ENCODE measurements at places on chromosomes 16 and 17. TPM values are rescaled to one million over a fixed set of nuclear protein-coding genes. Genes with fewer than 3 reads are reported as not detected.

Gene SLFN14
- not detected for total RNA-seq

DNA sequence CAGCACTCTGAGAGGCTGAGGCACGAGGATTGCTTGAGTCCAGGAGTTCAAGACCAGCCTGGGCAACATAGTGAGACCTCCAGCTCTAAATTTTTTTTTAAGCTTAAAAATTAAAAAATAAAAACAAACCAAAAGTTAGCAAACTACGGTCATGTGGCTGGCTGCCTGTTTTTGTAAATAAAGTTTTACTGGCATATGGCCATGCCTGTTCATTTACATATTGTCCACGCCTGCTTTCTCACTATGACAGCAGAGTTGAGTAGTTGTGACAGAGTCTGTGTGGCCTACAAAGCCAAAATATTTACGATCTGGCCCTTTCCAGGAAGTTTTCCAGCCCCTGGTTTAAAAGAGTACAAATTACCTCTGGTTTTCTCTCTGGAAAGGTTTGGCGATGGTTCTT lies 3.3 kb downstream of the SLX4 start:
- H3K27ac ChIP-seq = no peak overlapping the region
- H3K27me3 ChIP-seq = no peaks in the 10 kb centered on the region
- no peaks in the 10 kb centered on the region for H3K4me1 ChIP-seq
- no peak overlapping the region for H3K4me3 ChIP-seq
- H3K36me3 ChIP-seq = peaks cover 27% of the 10 kb centered on the region

Gene DNASE1L2
- total RNA-seq = 2.5 TPM

GRCh38 chr17:58520843-58521430 lies 6.5 kb upstream of the MTMR4 start:
- H3K4me3 ChIP-seq = 0 out of 3 replicates have a peak overlapping the region, but pooled peaks have one; percentile 38
- DNase-seq = peak; percentile 84
- no peaks in the 10 kb centered on the region for H3K36me3 ChIP-seq
- H3K4me1 ChIP-seq = peaks cover 3% of the 10 kb centered on the region

Gene BLMH
- total RNA-seq = 74.7 TPM

DNA sequence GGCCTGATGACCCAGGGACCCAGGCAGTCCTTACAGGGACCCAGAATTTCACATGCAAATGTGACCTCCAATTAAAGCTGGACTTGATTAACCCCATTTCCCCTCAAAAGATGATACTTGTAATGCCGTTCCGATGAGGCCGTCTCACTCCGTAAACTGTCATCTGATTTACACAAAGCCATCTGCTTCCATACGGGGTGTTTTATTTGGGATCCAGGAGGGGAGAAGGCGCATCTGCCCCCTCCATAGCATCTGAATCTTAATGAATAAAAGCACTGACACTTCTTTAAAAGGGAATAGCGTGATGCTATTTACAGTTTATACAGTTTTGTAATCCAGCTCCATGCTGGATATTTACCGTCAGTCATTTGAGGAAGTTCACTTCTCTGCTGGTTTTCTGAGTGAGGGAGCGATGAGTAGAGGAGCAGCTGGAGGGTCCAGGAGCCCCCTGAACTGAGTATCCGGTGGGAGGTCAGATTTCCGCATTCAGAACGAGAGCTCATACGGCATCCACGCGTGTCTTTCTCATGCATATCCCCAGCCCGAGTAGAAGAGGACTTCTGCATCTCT lies 452.7 kb downstream of the WWOX start:
- H3K27me3 ChIP-seq = no peaks in the 10 kb centered on the region
- H3K36me3 ChIP-seq = no peaks in the 10 kb centered on the region
- DNase-seq = no peak
- peaks cover 6% of the 10 kb centered on the region for H3K4me1 ChIP-seq

DNA sequence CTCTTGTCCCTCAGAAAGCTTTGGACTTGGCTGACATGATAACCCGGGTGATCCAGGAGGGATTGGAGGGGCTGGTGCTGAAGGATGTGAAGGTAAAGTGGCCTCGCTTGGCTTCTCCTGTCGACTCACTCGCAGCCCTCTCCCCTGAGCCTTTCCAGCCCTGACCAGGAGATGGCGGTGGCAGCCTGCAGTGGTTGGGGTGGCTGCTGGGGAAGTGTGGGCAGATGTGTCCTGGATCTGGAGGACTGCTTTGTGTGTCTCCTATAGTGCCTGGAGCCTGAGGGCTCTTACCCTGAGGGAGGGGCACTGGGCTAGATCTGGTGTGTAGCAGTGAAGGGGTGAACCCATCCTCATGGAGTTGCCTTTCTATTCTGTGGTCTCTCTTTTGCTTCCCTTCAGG lies 17.9 kb downstream of the LIG3 start:
- H3K27ac ChIP-seq = no peak overlapping the region
- H3K36me3 ChIP-seq = peaks cover 31% of the 10 kb centered on the region
- peak; percentile 85 for DNase-seq
- H3K27me3 ChIP-seq = no peaks in the 10 kb centered on the region
- no peaks in the 10 kb centered on the region for H3K4me1 ChIP-seq

Gene PKMYT1
- 120 TPM for total RNA-seq

DNA sequence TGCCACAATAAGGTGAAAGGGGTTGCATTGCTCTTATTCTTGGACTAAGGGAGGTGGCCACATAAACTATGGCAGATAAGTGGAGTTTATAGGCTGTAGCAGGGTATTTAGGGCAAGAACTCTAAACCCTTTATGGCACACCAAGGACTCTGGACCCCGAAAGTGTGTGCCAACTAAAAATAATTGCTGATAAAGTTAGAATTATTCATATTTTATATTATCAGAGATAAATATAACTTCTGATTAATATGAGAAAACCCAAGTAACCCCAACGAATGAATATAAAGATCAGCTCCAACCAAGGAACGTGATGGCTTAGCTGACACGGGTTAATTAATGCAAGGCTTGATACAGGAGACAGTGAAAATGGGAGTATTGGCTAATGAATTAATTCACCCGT lies 8.8 kb upstream of the SDR42E1 start:
- DNase-seq = no peak
- H3K4me3 ChIP-seq = no peak overlapping the region
- H3K27ac ChIP-seq = no peak overlapping the region
- H3K27me3 ChIP-seq = no peaks in the 10 kb centered on the region

GRCh38 chr16:63563819-63564505 lies 1527.7 kb upstream of the CDH8 start:
- H3K27ac ChIP-seq = no peak overlapping the region
- no peaks in the 10 kb centered on the region for H3K4me1 ChIP-seq
- no peak for DNase-seq
- H3K4me3 ChIP-seq = no peak overlapping the region
- H3K36me3 ChIP-seq = peaks cover 13% of the 10 kb centered on the region

Gene KRTAP4-9
- total RNA-seq = not detected

Gene CIBAR2
- not detected for total RNA-seq

Gene MFSD6L
- total RNA-seq = 2.1 TPM

DNA sequence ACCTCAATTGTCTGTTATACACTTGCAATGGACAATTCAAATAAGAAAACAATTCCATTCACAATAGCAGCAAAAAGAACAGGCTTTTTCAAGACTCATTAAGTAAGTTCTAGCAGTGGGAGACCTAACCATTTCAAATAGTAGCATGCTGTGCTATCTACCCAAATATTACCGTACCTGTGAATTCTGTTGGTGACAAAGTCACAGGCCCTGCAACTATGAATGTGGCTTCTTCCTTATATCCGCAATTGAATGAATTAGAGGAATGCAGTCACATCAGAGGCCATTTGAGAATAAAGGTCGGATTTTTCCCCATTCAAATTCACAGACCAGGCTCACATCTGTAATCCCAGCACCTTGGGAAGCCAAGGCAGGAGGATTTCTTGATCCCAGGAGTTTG lies 800 bp upstream of the NME4 start:
- peak overlapping the region; percentile 80 for H3K4me3 ChIP-seq
- H3K4me1 ChIP-seq = peaks cover 2% of the 10 kb centered on the region

Gene MMP15
- total RNA-seq = 32.9 TPM

- no peak overlapping the region for H3K27ac ChIP-seq
- H3K27me3 ChIP-seq = no peaks in the 10 kb centered on the region
- H3K36me3 ChIP-seq = no peaks in the 10 kb centered on the region
- no peak overlapping the region for H3K4me3 ChIP-seq
Observed at GRCh38 chr16:82042846-82043245, 7.8 kb downstream of the HSD17B2 start.

DNA sequence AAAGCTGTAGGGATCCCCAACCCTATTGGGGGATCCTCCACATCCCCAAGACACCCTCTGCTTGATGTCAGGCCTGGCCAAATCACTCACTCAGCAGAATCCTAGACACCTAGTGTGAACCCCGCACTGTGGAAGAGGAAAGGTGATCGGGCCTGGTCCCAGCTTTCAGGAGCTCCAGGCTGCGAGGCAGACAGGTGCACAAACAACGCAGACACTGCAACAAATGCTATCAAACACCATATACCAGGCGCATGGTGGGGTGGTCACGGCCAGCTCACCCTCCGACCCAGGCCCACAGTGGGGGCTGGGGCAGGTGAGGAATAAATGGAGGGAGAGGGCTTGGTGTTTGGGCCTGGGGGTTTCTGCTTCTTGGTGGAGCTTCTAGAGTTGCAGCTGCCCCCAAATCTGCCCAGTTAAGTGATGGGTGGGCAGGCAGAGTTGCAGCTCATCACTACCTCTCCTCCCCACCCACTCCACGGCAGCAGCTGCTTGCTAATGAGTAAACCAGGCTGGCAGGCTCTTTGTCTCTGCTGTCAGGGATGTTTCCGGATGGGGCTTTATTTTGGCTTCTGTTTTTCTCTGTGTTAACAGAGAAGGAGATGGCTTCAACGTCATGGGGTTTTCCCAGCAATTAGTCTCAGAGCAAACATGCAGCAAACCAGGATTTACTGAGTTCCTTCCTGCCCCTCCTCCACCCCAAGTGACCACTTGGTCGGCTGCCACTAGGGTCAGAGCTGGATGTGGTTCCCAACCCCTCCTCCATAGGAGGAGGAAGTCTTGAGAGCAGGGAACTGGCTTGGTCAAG lies 46.6 kb downstream of the PECAM1 start:
- H3K4me3 ChIP-seq = no peak overlapping the region
- H3K27me3 ChIP-seq = no peaks in the 10 kb centered on the region
- H3K27ac ChIP-seq = no peak overlapping the region
- no peaks in the 10 kb centered on the region for H3K36me3 ChIP-seq

DNA sequence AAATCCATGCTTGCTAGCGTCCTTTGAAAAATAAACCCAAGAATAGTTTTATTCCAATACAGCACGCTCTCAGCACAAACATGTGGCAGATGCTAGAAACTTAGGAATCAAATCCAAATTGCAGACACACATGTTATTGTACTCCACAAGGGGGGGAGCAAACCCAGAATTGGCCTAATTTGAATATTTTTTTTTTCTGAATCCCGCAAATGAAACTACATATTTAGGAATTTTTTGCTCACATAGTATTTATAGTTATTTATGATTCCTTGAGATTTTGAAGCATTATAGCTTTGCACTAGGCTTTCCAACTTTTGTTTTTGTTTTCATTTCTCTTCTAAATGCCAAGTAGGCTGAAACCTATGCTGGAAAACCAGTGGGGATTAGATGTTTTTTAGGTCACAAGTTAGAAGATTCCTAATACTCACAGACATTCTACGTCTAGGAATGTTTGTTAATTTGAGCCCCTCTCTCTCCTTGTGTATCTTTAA lies 59.3 kb upstream of the CDH11 start:
- H3K27me3 ChIP-seq = no peaks in the 10 kb centered on the region
- H3K4me3 ChIP-seq = no peak overlapping the region
- H3K36me3 ChIP-seq = no peaks in the 10 kb centered on the region
- H3K4me1 ChIP-seq = no peaks in the 10 kb centered on the region
- no peak overlapping the region for H3K27ac ChIP-seq

GRCh38 chr17:44548376-44549230 lies 8.7 kb upstream of the FZD2 start:
- no peak overlapping the region for H3K4me3 ChIP-seq
- peaks cover 22% of the 10 kb centered on the region for H3K4me1 ChIP-seq
- peaks cover 21% of the 10 kb centered on the region for H3K27me3 ChIP-seq
- H3K36me3 ChIP-seq = peaks cover 4% of the 10 kb centered on the region

Gene NFATC2IP
- total RNA-seq = 68.8 TPM

DNA sequence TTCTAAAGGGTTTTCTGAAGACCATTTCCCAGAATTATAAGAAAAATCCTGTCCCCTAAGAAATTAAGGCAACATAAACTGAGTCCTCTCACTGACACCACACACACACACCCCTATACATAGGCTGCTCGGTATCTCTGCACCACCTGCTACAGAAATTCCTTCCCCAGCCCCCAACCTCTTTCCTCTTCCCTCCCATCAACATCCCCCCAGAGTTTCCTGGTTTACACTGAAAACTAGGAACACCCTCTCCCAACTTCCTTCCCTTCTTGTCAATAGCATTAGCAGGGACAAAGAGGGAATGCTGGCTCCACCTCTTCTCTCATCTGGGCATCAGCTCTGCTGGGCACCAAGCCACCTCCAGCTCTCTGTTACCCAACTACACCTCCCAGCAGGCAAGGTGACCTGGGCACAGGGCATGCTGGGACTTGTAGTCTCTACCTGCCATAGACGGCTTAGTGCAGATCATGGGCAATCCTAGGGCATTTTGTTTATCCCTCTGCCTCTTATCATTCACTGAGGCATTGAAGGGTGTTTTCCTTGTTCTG lies 15.7 kb downstream of the CAVIN1 start:
- DNase-seq = peak; percentile 91
- peaks cover 28% of the 10 kb centered on the region for H3K36me3 ChIP-seq
- H3K4me1 ChIP-seq = peaks cover 6% of the 10 kb centered on the region
- H3K27me3 ChIP-seq = no peaks in the 10 kb centered on the region

GRCh38 chr16:30651124-30652004 lies 604 bp downstream of the PRR14 start:
- H3K36me3 ChIP-seq = peaks cover 16% of the 10 kb centered on the region
- peak overlapping the region; percentile 85 for H3K4me3 ChIP-seq

Gene KRTAP16-1
- total RNA-seq = not detected

GRCh38 chr17:79252886-79253285 lies 178.3 kb downstream of the ENGASE start:
- H3K36me3 ChIP-seq = no peaks in the 10 kb centered on the region
- H3K4me3 ChIP-seq = no peak overlapping the region
- H3K4me1 ChIP-seq = no peaks in the 10 kb centered on the region
- H3K27me3 ChIP-seq = no peaks in the 10 kb centered on the region
- no peak overlapping the region for H3K27ac ChIP-seq
- no peak for DNase-seq

DNA sequence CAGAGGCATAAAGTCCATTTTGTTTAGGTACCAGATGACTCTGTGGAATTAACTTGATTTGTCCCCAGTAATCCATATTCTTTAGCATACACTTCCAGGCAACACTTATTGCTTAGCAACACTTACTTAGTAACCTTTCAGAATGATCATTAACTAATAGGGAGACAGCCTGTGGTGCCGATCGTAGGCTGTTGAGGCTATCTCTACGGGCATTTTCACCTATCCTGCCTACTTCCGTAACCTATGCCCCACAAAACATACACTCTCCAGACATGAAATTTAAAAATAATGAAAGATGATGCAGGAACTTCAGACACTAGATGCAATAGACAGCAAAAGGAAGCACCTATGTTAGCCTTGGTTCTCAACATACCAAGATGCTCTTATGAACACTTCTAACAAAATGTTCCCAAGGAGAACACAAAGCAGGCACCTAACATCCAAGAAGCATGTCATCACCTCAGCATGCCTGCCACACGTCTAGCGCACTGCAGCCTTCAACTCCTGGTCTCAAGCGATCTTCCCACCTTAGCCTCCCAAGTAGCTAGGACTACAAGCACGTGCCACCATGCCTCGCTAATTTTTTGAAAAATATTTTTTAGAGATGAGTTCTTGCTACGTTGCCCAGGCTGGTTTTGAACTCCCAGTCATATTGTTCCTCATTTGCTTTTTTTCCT lies 34.5 kb downstream of the HLF start:
- H3K4me3 ChIP-seq = no peak overlapping the region
- H3K27me3 ChIP-seq = no peaks in the 10 kb centered on the region
- no peak overlapping the region for H3K27ac ChIP-seq
- no peaks in the 10 kb centered on the region for H3K36me3 ChIP-seq
- H3K4me1 ChIP-seq = no peaks in the 10 kb centered on the region

- peaks cover under 1% of the 10 kb centered on the region for H3K36me3 ChIP-seq
- DNase-seq = no peak
- peaks cover 2% of the 10 kb centered on the region for H3K4me1 ChIP-seq
- no peak overlapping the region for H3K4me3 ChIP-seq
Observed at GRCh38 chr16:82874672-82875071, 247.9 kb downstream of the CDH13 start.

Gene NPIPA5
- total RNA-seq = 5.2 TPM

Data from H9 (cell line).